ENCODE measurements at places on chromosomes 2 and 18. TPM values are rescaled to one million over a fixed set of nuclear protein-coding genes. Genes with fewer than 3 reads are reported as not detected.

The ANO7 gene
- total RNA-seq, result 1.5 TPM

The SERPINB7 gene
- total RNA-seq, result not detected

The PARD3B gene
- total RNA-seq, result 34.6 TPM

The ALPI gene
- total RNA-seq, result 0.20 TPM

The PPP1R1C gene
- 9.8 TPM for total RNA-seq

- no peak overlapping the region for H3K4me3 ChIP-seq
- no peaks in the 10 kb centered on the region for H3K36me3 ChIP-seq
- H3K4me1 ChIP-seq, result no peaks in the 10 kb centered on the region
- DNase-seq, result no peak
- H3K27me3 ChIP-seq, result no peaks in the 10 kb centered on the region
Measured at GRCh38 chr18:27118973-27119372, 66.1 kb downstream of the CHST9 start.

DNA sequence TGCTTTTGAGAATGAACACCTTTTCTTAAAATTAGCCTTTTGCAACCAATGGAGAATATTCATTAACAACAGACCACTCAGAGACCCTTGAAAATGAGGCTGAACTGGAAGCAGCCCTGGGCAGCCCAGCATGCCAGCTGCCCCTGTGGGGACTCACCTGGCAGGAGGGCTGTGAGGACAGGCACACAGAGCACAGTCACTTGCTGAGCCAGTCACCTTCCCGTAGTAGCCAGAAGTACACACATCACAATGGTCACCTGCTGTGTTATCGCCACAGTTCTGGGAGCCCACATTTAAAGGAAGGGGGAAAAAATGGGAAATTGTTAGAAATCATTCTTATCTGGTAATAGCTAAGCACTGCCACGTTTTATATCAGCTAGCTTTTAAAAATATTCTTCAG lies 115.5 kb downstream of the LAMA1 start:
- no peaks in the 10 kb centered on the region for H3K4me1 ChIP-seq
- peaks cover 24% of the 10 kb centered on the region for H3K36me3 ChIP-seq
- no peak overlapping the region for H3K4me3 ChIP-seq
- H3K27ac ChIP-seq, result no peak overlapping the region
- DNase-seq, result no peak
- no peaks in the 10 kb centered on the region for H3K27me3 ChIP-seq

GRCh38 chr2:175234650-175235049 lies 53.1 kb upstream of the ATP5MC3 start:
- H3K27ac ChIP-seq, result no peak overlapping the region
- H3K27me3 ChIP-seq, result no peaks in the 10 kb centered on the region
- DNase-seq, result no peak
- no peaks in the 10 kb centered on the region for H3K36me3 ChIP-seq
- no peak overlapping the region for H3K4me3 ChIP-seq
- no peaks in the 10 kb centered on the region for H3K4me1 ChIP-seq

GRCh38 chr2:215863687-215864086 lies 149.7 kb downstream of the MREG start:
- no peak overlapping the region for H3K4me3 ChIP-seq
- no peak for DNase-seq
- no peak overlapping the region for H3K27ac ChIP-seq
- no peaks in the 10 kb centered on the region for H3K36me3 ChIP-seq

DNA sequence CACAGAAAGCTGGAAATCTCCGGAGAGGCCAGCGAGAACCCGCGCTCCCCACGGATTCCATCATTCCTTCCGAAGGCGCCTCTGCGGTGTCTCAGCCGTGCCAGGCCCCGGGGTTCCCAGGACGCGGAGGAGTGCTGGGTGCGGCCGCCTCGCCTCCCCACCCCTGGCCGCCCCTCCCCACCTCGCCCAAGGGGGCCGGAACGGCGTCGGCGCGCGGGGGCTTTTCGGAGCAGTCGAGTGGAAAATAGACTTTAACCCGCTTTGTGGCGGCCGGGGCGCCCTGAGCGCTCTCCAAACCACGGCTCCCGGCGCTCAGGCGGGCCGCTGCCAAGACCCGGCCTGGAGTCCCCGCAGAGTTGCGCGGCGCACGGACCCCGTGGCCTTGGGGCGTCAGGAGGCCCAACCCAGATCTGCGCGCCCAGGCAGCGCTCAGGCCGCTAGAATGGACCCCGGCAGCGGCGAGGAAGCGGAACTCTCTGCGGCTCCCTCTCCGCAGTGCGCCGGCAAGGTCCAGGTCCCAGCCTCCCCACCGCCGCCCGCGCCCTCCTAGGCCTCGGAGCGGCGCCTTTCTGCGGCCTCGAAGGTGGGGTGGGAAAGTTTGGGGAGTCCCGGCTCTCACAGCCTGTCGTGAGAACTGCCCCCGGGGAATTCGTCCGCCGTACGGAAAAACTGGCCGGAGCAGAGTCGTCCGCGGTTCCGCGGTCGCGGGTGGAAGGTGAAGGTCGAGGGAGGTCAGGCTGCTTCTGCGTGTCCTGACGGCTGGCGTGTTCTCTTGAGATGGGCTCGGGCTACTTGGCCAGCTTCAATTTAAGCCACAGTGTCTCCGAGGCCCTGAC lies 1.2 kb upstream of the EMX1 start:
- H3K27me3 ChIP-seq, result peaks cover 91% of the 10 kb centered on the region
- no peaks in the 10 kb centered on the region for H3K36me3 ChIP-seq
- peaks cover 45% of the 10 kb centered on the region for H3K4me1 ChIP-seq
- no peak overlapping the region for H3K4me3 ChIP-seq

GRCh38 chr2:219656526-219656925 lies 29.1 kb downstream of the SLC4A3 start:
- no peaks in the 10 kb centered on the region for H3K27me3 ChIP-seq
- H3K4me3 ChIP-seq, result no peak overlapping the region
- H3K4me1 ChIP-seq, result no peaks in the 10 kb centered on the region
- H3K36me3 ChIP-seq, result no peaks in the 10 kb centered on the region
- no peak overlapping the region for H3K27ac ChIP-seq
- no peak for DNase-seq

GRCh38 chr18:46152808-46153617 lies 48.8 kb downstream of the HAUS1 start:
- no peak overlapping the region for H3K27ac ChIP-seq
- no peaks in the 10 kb centered on the region for H3K27me3 ChIP-seq
- H3K4me3 ChIP-seq, result no peak overlapping the region
- no peaks in the 10 kb centered on the region for H3K36me3 ChIP-seq

- H3K27ac ChIP-seq, result no peak overlapping the region
- no peaks in the 10 kb centered on the region for H3K36me3 ChIP-seq
- H3K4me3 ChIP-seq, result no peak overlapping the region
- no peak for DNase-seq
Measured at GRCh38 chr2:100425573-100426383, 8.3 kb upstream of the CHST10 start.

DNA sequence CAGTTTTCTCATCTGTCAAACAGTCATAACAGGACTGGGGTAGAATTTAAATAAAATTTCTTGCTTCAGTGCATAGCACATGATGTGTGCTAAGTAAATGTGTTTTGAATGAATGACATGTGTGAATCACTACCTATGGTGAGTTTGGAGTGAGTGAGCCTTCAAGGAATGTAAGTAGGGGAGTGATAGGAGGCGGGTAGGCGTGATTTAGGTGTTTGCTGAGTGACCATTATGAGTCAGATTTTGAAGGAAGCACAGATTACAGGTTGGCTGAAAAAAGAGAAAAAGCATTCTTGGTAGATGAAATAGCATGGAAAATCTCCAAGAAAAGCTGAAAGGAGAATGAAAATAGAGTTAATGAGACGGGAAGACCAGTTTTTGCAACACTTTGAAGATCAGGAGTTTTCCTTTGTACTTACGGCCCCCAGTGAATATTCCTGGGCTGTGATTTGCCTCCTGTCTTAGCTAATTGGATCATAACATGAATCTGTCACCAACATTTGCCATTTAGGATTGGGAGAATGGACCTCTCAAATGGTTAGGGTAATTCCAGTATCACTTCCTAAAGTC lies 136.9 kb upstream of the GATA6 start:
- H3K27me3 ChIP-seq, result no peaks in the 10 kb centered on the region
- no peak overlapping the region for H3K4me3 ChIP-seq
- H3K27ac ChIP-seq, result no peak overlapping the region
- H3K4me1 ChIP-seq, result no peaks in the 10 kb centered on the region

DNA sequence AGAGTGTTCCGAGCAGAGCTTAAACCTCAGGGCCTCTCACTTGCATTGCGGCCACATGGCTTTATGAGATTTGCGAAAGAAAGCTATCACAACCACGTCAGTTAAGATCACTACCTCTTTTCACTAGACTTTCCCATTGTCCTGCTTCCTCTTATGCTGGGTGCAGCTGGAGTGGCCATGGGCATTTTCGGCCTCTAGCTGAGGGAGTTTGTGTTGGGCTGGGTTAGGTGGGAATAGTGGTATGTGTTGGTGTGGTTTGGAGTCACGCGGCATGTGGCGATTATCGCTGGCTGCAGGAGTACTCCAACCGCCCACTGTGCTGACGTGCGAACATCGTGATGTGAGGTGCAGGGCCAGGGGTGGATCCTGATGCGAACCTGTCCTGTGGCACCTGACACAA lies 27.1 kb downstream of the RALB start:
- no peak for DNase-seq
- no peak overlapping the region for H3K4me3 ChIP-seq
- H3K36me3 ChIP-seq, result peaks cover 17% of the 10 kb centered on the region
- H3K27me3 ChIP-seq, result no peaks in the 10 kb centered on the region
- no peaks in the 10 kb centered on the region for H3K4me1 ChIP-seq
- H3K27ac ChIP-seq, result no peak overlapping the region
